ENCODE measurements at places on chromosomes 5 and 9.

DNA sequence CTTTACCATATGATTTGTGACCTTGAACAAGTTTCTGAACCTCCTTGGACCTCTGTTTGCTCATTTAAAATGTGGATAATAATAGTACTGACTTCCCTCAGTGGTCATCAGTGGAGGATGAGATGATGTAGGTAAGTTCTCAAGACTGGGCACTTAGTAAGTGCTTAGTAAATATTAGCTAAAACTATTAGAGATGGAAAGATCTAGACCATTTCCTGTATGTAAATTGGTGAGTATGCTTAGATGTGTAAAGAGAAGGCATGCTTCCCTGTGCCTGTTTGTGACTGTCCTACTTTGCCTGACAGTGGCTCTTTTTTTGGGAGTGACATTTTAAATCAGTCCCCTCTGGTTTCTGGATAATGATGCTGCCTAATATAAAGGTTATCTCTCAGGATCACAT is 288.1 kb downstream of the GABRB2 start:
- DNase-seq = no peak

DNA sequence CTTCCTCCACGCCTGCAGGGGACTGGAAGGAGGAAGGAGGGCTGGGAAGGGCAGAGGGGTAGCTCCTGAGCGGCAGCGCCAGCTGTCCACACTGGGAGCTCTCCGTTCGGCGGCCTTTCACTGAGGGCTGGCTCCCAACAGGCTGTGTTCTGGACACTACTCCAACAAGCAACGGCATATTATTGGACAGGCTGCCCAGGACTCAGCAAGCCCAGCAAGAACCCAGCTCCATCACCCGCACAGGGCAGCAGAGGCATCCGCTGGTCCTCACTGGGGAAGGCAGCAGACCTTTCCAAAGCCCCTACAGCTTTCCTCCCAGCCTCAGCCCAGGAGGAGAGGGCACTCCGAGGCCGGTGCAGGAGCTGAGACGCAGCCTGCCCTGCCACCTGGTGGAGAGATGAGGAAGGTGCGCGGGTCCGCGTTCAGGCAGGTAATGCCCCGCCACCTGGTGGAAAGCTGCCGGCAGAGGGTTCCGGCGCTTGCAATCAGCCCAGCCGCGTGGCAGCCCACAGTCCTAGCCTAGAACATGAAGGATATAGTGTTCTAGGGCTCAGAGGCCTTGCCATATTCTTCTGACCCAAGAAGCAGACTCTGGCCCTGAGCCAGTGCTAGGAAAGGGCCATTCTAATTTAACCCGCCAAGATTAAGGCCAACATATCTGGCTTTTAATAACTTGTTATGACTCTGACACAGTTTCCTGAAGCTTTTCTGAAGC is 74.4 kb downstream of the NRG2 start:
- DNase-seq = peak; percentile 31

GRCh38 chr9:23822261-23823169 is 3.5 kb downstream of the ELAVL2 start:
- no peak for DNase-seq

GRCh38 chr5:68329554-68330255 is 114.1 kb downstream of the PIK3R1 start:
- DNase-seq = no peak

- no peak for DNase-seq
Observed at GRCh38 chr9:78898234-78898633, 601.3 kb downstream of the PSAT1 start.
